ENCODE measurements at places on chromosomes 3 and 15. TPM values are rescaled to one million over a fixed set of nuclear protein-coding genes. Genes with fewer than 3 reads are reported as not detected.

DNA sequence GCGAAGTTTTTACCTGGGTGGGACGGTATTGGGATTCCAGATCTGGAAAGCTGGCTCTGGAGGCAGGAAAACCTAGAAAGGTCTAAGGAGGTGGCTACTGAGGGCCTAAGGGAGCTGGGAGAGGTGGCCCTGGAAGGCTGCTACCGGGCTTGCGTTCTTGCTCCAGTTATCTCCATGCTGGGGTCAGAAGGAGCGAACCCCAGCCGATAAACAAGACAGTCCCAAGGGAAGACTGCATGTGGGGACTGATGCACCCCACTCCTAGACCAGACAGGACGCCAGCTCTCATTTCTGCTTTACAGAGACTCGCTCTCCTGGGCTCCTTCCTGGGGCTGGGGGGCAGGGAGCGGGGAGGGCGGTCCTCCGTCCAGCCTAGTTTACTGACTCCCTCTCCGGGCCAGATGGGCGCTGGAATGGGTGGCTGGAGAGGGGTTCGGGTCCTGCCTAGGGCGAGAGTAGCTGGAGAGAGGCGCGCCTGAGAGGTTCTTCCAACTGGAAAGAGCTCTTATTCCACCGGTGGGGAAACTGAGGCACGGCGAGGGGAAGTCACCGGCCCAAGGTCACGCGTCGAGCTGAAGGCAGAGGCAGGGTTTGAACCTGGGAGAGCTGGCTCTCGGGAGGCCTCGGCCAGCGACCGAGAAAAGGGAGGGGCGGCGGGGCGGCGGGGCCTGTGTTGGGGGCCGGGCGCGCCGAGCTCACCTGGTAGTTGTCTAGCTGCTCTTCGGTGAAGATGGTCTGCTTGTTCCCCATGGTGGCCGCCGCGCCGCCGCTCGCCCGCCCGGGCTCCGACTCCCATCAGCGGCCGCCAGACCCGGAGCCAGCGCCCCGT lies 565 bp downstream of the CIB2 start:
- H3K4me3 ChIP-seq, result peak overlapping the region; percentile 70
- no peaks in the 10 kb centered on the region for H3K36me3 ChIP-seq
- peak; percentile 48 for DNase-seq
- peak overlapping the region; percentile 16 for H3K27ac ChIP-seq
- peaks cover 1% of the 10 kb centered on the region for H3K27me3 ChIP-seq
- H3K4me1 ChIP-seq, result peaks cover 22% of the 10 kb centered on the region

GRCh38 chr3:12983319-12983718 lies 89.9 kb downstream of the IQSEC1 start:
- H3K27ac ChIP-seq, result no peak overlapping the region
- no peaks in the 10 kb centered on the region for H3K27me3 ChIP-seq
- DNase-seq, result no peak

DNA sequence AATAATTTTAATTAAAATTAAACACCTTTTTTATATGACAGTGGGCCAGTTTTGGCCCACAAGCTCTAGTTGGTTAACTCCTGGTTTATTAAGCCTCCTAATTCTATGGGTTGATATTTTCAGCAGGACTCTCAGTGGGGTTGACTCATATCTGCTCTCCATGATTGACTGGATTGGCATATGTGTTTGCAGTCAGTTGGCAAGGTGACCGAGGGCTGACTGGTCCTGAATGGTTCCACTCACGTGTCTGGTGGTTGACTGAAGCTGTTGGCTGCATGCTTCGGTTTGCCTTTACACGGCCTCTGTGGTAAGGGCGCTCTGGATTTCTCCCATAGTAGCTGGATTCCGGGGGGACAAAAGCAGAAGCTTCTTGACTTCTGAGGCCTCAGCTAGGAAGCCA lies 65.3 kb upstream of the ZNF280D start:
- no peak overlapping the region for H3K27ac ChIP-seq
- peak; percentile 49 for DNase-seq
- no peaks in the 10 kb centered on the region for H3K36me3 ChIP-seq
- H3K4me1 ChIP-seq, result peaks cover 2% of the 10 kb centered on the region
- peaks cover 2% of the 10 kb centered on the region for H3K27me3 ChIP-seq

GRCh38 chr15:85766001-85766831 lies 28.5 kb downstream of the KLHL25 start:
- H3K27ac ChIP-seq, result no peak overlapping the region
- H3K4me3 ChIP-seq, result no peak overlapping the region
- H3K27me3 ChIP-seq, result no peaks in the 10 kb centered on the region
- H3K4me1 ChIP-seq, result no peaks in the 10 kb centered on the region

- no peak for DNase-seq
- H3K4me3 ChIP-seq, result no peak overlapping the region
- no peak overlapping the region for H3K27ac ChIP-seq
- no peaks in the 10 kb centered on the region for H3K36me3 ChIP-seq
Measured at GRCh38 chr15:94968133-94968532, 736.8 kb downstream of the MCTP2 start.

- peaks cover 2% of the 10 kb centered on the region for H3K27me3 ChIP-seq
- H3K36me3 ChIP-seq, result no peaks in the 10 kb centered on the region
- DNase-seq, result no peak
Measured at GRCh38 chr3:119695480-119695879, 7.3 kb upstream of the CFAP91 start.

- H3K27me3 ChIP-seq, result no peaks in the 10 kb centered on the region
- DNase-seq, result no peak
- H3K27ac ChIP-seq, result no peak overlapping the region
- no peak overlapping the region for H3K4me3 ChIP-seq
- no peaks in the 10 kb centered on the region for H3K36me3 ChIP-seq
- no peaks in the 10 kb centered on the region for H3K4me1 ChIP-seq
Measured at GRCh38 chr3:61733876-61734275, 172.5 kb downstream of the PTPRG start.

- no peaks in the 10 kb centered on the region for H3K27me3 ChIP-seq
- no peak overlapping the region for H3K4me3 ChIP-seq
- H3K36me3 ChIP-seq, result peaks cover 10% of the 10 kb centered on the region
- H3K27ac ChIP-seq, result peak overlapping the region; percentile 8
- H3K4me1 ChIP-seq, result peaks cover 20% of the 10 kb centered on the region
Measured at GRCh38 chr15:65246026-65246714, 34.9 kb upstream of the CILP start.

DNA sequence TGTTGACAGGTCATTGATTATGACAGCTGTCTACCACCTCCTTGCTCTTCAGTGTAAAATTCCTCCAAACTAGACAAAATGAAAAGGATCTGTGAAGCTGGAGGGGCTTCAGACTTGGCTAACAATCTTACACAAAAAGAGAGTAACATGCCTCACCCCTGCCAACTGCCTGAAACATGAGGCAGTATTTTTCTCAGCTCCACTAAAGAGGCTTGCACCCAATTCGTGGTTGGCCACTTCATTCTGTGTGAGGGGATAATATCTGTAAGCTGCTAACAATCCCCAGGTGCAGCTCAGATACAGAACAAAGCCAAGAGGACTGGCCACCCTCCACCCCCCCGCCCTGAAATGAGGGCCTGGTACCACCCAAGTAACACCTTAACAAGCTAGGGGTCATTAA lies 2.8 kb downstream of the MB21D2 start:
- H3K4me1 ChIP-seq, result peaks cover 19% of the 10 kb centered on the region
- H3K27me3 ChIP-seq, result peaks cover 52% of the 10 kb centered on the region
- no peak overlapping the region for H3K27ac ChIP-seq
- DNase-seq, result no peak
- no peak overlapping the region for H3K4me3 ChIP-seq

- peaks cover 11% of the 10 kb centered on the region for H3K4me1 ChIP-seq
- no peak overlapping the region for H3K4me3 ChIP-seq
- H3K27ac ChIP-seq, result no peak overlapping the region
- peaks cover 31% of the 10 kb centered on the region for H3K36me3 ChIP-seq
- no peak for DNase-seq
Measured at GRCh38 chr3:196472286-196472685, 31.3 kb downstream of the RNF168 start.

- H3K27ac ChIP-seq, result no peak overlapping the region
- peaks cover 5% of the 10 kb centered on the region for H3K36me3 ChIP-seq
- H3K27me3 ChIP-seq, result peaks cover 8% of the 10 kb centered on the region
- no peaks in the 10 kb centered on the region for H3K4me1 ChIP-seq
- DNase-seq, result no peak
Measured at GRCh38 chr15:29364426-29365078, 94.9 kb upstream of the NSMCE3 start.

NEK10 gene
- 0.29 TPM for total RNA-seq

TEX55 gene
- total RNA-seq, result not detected

SLC2A2 gene
- not detected for total RNA-seq

EHHADH gene
- total RNA-seq, result 5.0 TPM

CLN6 gene
- total RNA-seq, result 43.1 TPM

All from activated CD8-positive, alpha-beta T cell treated with anti-CD3 and anti-CD28 coated beads for 36 hours (primary cell).